ENCODE measurements at places on chromosomes 7 and 10.

DNA sequence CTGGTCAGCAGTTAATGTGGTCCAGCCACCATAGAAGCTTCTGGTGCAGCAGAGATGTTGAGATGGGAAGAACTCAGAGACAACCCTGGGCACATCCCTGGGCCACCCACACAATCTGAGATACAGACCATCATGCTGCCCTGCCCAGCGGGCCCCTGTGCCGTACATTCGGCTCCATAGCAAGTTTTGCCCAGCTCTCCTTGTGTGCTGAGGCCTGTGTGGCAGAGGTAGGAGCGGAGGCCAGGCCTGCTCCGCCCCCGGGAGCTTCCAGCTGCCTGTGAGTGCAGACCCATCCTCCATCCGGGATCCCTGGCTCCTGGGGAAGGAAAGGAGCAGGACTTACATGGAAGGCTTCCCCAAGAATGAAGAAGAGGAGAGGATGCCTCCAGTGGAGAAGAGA, 140.3 kb downstream of the NEURL1 start:
- no peak for DNase-seq

DNA sequence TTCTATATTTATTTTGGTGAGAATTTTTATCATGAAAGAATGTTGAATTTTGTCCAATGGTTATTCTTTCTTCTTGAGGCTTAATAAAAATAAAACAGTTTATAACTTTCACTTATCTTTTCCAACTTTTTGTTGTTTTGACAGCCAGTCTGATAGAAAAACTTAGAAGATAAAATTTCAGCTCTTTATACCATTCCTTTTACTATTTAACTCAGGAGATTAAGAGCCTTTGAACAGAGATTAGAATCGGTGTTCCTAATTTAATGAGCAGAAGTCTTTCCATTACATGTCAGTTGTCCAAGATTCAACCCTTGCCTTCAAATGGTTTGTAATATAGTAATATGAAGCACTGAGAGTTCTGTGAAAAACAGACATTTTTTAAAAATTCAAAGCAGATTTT, 97.8 kb upstream of the SEC61G start:
- no peak for DNase-seq

GRCh38 chr10:117240621-117241529, at the start of gene SLC18A2:
Gene SLC18A2 (plus strand): TSS chr10:117241114. CDS start chr10:117241694, 580 bp downstream.
- peak; percentile 40 for DNase-seq

DNA sequence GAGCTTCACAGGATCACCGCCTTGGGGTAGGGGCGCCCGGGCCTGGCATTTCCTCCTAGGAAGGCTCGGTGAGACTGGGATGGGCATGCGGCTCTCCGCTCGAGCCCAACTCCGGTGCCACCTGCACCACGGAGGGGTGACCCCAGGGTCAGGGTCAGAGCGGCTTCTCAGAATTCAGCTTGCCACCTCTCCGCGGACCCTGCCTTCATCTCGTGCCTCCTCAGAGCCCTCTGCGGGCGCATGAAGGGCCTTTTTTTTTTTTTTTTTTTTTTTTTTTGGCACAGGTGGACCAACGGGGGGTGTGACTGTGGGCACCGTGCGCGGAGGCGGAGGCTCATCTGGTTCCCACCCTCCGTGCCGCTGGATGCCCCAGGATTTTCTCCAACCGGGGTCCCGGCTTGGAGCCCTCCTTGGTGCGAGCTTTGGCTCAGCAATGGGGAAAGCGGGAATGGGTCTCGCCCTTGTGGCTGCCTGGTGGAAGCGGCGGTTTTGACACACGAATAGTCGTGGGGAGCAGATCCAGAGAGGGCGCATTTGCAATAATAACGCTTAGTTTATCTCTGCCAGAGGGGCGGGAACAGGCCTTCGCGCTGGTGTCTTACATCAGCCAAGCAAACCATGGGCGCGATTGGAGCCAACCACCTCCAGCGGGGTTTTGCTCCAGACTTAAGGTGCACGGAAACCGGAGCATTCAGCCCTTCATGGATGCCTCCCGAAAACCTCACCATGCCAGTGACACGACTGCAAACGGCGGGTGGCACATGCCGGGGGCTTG, 5.0 kb upstream of the TNRC18 start:
- DNase-seq = no peak

- no peak for DNase-seq
Observed at GRCh38 chr7:25384788-25385505, 156.7 kb upstream of the NPVF start.

- peak; percentile 74 for DNase-seq
Observed at GRCh38 chr10:77919713-77920108, 6.8 kb downstream of the DLG5 start.

DNA sequence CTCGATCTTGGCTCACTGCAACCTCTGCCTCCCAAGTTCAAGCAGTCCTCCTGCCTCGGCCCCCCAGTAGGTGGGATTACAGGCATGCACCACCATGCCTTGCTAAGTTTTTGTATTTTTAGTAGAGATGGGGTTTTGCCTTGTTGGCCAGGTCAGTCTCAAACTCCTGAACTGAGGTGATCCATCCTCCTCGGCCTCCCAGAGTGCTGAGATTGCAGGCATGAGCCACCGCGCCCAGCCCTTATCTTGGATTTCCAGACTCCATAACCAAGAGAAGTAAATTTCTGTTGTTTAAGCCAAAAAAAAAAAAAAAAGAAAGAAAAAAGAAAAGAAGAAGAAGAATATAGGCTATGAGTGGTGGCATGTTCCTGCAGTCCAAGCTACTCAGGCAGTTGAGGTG, 53.3 kb upstream of the RABGEF1 start:
- DNase-seq = no peak

DNA sequence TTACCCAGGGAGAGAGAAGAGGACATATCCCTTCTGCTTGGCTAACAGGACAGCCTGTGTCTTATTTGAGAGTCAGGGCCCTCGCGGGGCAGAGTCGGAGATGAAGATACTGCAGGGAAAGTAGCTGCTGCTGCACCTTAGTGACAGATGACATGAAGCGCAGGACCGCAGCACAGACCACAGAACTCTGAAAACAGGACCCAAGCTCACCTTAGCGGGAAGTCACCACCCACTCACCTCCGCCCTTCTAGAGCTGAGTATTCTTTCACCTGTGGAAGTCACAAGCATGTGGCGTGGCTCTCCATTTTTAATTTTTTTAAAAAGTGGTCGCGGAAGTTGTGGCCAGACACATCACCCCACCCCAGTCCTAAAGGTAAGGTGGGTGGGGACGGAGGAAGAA, 191.4 kb downstream of the FAM107B start:
- DNase-seq = no peak

- peak; percentile 5 for DNase-seq
Observed at GRCh38 chr7:135976312-135977006, 700 bp downstream of the MTPN start.

- no peak for DNase-seq
Observed at GRCh38 chr7:50317221-50317678, 12.7 kb downstream of the IKZF1 start.

DNA sequence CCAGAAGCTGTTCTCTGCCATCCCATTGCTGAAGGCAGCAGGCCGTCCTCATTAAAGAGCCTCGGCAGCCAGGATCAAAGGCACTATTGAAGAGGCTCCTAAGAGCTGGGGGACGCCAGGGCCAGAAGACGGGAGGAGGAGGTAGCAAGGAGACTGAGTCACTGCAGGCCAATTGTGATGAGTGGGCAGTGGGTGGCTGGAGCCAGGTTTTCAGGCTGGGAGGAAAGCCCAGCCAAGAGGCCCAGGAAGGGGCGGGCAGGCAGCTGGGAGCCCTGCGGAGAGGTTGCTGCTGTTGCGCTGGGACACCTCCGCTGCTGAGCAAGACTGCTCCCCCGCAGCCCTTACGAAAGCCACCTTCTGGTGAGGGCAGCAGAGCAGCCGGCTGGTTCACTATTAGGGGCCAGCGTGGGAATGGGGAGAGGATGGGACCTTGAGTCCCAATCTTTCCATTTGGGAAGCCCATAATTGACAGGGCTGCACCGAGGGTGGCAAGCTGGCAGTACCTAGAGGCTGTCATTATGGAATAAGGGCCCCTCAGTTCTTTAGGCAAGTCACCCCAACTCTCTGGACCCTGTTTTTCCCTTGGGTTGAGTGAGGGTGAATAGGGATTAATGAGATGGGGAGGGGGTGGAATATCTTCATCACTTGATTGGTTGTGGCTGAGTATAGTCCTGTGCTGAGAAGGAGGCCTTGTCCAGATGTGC, 48.4 kb downstream of the UNC5B start:
- peak; percentile 89 for DNase-seq

DNA sequence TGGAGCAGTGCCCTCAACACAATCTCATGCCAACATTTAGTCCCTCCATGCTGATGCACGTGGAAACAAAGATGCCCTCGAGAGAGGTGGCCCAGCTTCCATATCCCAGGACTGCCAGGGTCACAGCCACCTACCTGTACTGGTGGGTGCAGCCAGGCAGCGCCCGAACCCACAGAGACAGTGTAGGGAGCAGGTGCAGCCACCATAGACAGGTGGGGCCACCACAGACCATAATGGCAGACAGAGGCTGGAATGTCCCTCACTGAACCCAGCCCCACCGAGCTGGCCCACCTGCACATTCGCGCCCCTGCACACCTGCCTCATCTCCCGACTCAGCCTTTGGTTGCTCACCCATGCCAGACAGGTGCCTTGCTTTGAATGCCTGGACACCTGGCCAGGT, 18.3 kb upstream of the CPXM2 start:
- DNase-seq = no peak

DNA sequence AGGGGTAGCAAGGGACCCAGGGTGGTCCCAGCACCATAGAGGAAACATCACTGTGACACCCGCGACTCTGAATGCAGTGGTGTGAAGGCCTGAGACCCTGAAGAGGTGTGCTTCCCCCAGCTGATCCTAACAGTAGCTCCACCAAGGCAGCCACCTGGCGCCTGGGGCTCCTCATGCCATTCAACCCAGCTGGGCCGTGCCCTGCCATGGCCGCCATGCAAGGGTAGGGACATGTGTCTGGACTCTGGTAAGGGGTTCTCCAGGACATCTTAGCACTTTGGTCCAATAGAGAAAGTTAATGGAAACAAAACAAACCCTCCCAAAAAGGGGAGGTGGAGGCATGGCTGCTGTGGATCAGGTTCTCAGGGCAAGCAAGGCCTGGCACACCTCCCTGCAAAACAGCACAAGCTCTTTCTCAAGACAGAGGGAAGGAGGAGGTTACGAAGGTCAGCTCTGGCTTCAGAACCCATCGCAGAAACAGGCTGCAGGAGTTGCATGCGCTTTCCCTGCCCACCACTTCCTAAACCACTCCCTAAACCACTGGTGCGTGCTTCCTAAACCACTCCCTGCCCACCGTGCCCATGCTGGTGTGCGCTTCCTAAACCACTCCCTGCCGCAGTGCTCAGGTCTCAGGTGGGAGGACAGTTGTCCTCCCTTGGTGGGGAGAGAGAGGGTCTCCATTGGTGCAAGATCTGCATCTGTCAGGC, 108.7 kb downstream of the LARP4B start:
- DNase-seq = no peak

DNA sequence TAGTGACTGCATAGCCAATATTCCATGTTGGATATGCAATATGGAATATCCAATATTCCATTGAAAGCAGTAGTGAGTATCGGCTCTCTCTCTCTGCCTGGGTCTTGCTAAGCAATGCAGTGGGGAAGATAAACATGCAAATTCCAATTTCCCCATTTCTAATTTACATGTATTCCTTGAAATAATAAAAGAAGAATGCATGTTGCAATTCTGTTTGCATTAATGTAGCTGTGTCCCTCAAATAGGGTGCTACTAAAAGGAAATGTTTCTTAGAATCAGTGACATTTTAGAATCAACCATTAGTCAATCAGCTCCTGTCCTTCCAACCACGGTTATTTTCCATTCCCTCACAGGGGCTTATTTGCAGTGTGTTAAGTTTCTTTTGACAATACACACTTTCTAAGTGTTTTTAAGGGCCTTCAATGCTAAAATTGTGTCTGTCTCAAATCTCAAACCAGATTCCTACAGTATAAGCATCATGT, 46.7 kb downstream of the AFAP1L2 start:
- DNase-seq = no peak

- no peak for DNase-seq
Observed at GRCh38 chr7:156514851-156515250, 125.7 kb upstream of the RNF32 start.

DNA sequence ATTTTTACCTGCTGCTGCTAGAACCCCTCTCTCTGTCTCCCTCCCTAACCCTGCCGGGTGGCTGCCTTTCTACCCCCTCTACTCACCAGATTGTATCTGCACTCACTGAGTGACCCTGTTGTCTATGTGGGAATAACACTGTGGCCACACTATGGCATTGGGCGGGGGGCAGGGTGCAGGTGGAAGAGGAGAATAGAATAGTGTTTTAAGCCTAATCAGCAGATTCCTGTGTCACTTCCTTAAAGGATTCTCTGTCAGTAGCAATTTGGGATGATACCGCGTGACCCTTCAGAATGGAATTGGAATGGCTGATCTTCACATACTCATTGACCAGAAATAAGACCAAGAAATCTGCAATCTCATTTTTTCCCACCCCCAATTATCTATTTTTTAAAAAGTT, 67.1 kb upstream of the ANKRD1 start:
- no peak for DNase-seq

GRCh38 chr7:43618073-43618472, 35.2 kb downstream of the STK17A start:
- DNase-seq = no peak

GRCh38 chr10:71667387-71667752, 52.2 kb downstream of the C10orf105 start:
- DNase-seq = no peak

DNA sequence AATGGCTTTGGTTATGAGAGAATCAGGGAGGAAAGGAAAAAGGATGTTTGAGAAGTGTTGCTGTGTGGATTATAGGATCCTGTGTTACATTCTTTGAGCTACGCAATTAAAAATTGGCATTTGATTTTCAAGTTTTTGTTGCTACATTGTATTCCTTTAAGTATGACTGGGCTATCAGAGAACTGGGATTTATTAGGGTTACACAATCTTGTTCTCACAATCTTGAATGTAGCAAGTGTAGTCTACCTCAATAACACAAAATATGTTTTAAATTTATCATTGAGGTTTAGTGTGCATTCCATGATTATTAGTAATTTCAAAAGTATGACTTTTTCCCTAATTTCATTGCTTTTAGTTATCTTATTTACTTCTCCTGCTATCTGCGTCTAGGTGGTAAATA, 113.9 kb downstream of the CACNB2 start:
- no peak for DNase-seq

GRCh38 chr10:113927440-113927839, 73.0 kb downstream of the NHLRC2 start:
- no peak for DNase-seq

- DNase-seq = peak; percentile 85
Observed at GRCh38 chr7:5425507-5426225, 2.0 kb upstream of the TNRC18 start.

DNA sequence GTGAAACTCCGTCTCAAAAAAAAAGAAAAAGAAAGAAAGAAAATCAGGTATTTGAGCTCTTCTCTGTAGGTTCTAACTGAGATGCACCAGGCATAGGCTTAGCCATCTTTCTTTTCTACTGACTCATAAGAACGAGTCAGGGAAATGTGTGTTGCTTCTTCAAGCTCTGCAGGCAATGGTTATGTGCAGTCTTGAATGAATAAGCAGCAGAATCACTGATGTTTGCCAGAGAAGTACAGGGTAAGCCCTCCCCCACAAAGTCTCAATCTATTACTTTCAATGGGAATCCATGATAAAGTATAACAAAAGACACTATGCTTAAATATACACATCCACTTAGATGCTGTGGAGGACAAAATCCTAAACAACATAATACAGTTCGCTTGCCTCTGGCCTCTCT, 239.2 kb downstream of the PARD3 start:
- DNase-seq = no peak

- DNase-seq = no peak
Observed at GRCh38 chr7:35714862-35715261, 19.9 kb upstream of the HERPUD2 start.

Data from urothelium cell line (cell line).